ENCODE measurements at places on chromosomes 3 and 15.

- no peak for DNase-seq
Observed at GRCh38 chr3:184523825-184524615, 37.6 kb upstream of the EPHB3 start.

DNA sequence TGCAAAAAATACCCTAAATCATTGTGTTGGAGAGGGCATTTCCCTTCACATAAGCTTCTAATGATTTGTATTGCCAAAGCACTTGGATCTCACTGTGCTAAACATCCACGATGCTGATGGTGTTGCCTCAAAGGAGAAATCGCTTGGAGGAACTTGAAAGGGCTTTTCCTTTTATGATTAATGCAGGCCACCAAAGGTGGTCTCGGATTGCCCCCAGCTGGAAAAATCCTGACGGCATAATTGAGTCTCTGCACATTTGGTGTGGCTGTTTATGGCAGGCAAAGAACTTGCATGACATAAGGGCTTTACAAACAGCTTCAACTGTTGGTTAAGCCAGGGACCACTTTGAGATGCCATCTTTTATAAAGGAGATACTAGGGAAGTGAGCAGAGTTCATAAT lies 664.0 kb upstream of the ADAMTS9 start:
- DNase-seq: no peak

GRCh38 chr3:170809975-170810357 lies 60.0 kb downstream of the RPL22L1 start:
- DNase-seq: no peak

DNA sequence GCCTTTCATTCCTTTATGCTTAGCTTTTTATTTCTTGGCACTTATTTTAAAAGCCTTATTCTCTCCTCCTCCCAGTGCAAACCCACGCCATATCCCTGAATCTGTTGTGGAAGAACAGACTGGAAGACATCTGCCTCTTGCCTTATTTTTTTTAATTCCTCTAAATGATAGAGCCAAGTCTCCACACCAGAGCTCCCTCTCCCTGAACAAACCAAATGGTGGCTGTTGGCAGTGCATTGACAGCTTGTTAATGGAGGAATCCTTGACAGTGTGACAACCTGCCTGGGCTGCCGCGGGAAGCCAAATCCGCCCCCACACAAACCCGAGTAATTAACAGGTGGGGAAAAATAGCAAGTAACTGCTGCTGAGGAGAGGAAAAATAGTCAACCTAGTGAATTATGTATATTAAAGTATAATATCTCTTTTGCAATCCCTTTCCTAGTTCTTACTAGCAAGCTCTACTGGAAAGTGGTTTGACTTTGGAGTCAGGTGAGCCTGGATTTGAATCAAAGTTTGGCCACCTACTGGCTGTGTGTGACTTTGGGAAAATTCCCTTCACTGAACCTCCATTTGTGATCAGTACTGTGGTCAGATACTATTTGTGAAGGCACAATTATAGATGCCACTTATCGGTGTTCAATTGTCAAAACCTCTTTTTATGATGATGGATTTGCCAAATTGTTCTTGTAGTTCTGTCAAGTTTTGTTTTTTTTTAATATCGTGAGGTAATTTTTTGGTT lies 589.6 kb downstream of the PDCD6IP start:
- DNase-seq: no peak

- DNase-seq: no peak
Observed at GRCh38 chr3:101806491-101806890, 27.5 kb downstream of the NXPE3 start.

GRCh38 chr15:85778107-85778776 lies 16.5 kb downstream of the KLHL25 start:
- DNase-seq: no peak

- DNase-seq: no peak
Observed at GRCh38 chr15:46442901-46443590, 808.2 kb downstream of the SQOR start.

GRCh38 chr3:148379763-148380382 lies 317.8 kb upstream of the AGTR1 start:
- no peak for DNase-seq

DNA sequence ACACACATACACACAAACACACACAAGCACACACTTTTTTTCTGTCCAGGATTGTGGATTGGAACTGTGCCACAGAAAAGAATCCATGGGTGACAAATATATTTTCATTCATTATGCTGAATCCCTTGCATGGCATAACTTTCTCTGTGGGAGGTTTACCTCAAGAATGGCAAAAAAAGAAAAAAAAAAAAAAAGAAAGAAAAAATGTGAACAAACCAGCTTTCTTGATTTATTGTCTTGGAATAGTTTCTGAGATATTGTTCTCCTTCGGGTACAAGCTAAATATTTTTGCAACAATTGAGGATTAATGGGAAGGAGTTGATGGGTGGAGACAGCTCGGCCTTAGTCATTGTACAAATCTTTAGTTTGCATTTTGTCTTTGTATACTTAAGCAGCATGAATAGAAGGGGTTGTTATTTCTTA lies 153.1 kb downstream of the GMNC start:
- DNase-seq: no peak

DNA sequence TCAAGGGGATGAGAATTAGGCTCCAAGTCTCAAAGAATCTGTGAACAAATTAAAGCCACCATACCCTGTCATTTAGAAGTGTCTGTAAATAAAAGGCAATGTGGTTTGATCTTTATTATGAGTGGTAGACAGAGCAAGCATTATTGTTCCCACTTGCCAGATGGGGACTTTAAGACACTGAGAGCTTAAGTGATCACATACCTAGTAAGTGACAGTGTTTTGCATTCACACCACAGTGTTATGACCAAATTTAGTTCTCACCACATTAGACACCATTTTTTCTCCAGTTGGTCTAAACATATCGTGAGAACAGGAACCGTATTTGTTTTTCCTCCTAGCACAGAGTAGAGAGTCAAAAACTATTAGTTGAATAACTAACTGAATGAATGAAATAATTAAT lies 13.2 kb upstream of the ZBED2 start:
- DNase-seq: peak; percentile 49

All from CD4-positive, alpha-beta T cell treated with Interleukin-4 for 1 hour (primary cell).